ENCODE measurements at places on chromosomes 4 and X.

DNA sequence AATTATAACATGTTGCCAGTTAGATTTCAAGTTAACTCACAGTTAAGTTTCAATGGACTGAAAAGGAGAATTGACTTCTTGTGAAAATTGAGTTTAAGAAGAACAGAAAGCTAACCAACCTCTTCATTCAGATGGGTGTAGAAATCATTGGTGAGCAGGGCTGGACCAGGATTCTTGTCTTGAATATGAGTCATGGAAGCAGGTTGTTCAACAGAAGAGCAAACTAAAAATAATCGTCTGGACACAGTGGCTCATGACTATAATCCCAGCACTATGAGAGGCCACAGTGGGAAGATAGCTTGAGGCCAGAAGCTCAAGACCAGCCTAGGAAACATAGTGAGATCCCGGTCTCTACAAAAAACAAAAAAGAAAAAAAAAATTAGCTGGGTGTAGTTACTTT lies 98.2 kb downstream of the ARSJ start:
- DNase-seq = no peak

DNA sequence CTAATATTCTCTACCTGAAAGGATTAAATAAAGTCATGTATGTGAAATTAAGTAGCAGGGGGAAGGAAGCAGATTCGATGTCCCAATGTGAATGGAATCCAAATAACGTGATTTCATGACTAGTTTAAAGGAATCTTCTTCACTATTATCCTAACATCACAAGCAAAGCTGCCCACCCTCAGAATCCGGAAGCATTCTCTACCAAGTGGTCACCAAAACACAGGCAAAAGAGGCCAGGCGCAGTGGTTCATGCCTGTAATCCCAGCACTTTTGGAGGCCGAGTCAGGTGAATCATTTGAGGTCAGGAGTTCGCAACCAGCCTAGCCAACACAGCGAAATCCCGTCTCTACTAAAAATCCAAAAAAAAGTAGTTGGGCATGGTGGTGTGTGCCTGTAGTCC lies 212.9 kb downstream of the LDB2 start:
- DNase-seq = no peak

- DNase-seq = no peak
These were observed 108.6 kb downstream of the SMIM20 start for GRCh38 chr4:26022346-26023202.

DNA sequence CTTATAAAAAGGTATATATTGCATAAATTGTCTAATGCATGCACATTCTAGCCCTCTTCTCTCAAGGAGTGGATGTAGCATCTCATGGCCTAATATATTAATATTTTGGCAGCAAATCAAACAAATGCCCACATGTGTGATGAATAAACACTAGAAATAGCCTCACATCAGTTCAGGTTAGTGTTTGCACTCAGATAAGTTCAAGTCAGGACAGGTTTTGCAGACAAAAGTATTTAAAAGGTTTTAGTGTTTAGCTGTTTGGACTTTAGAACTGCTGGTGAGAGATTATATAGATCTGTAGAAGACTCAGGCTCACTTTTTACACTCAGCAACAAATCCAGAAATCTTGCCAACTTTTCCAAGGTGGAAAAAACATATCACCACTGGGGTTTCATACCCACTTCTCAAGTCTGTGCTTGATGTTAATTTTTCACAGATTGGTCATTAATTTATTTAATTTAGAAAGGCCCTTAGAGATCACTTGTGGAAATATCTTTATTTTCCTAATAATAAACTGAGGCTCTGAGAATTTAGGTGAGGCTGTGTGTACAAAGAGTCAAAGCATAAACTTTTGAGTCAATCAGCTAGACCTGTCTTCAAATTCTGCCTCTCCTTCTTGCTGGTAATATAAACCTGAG lies 362.6 kb downstream of the GASK1B start:
- DNase-seq = no peak

DNA sequence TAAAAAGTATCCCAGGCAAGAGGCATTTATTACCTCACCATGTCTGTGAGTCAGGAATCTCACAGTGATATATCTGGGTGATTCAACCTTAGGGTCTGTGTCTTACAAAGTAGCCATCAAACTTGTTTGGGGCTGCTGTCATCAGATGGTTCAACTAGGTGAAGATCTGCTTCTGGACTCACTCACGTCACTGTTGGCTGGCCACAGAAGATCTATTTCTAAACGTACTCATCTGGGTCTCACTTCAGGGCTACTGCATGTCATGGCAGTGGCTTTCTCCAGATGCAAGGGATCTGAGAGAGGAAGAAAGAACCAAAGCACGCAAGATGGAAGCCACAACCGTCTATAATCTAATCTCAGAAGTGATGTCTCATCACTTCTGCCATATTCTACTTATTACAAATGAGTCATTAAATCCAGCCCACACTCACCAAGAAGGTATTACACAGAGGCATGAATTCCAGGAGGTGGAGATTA lies 267.8 kb upstream of the ANKRD50 start:
- DNase-seq = no peak

- DNase-seq = no peak
These were observed 154.6 kb downstream of the AFAP1 start for GRCh38 chr4:7785017-7785416.

- DNase-seq = no peak
These were observed 174.8 kb upstream of the GLRA2 start for GRCh38 chrX:14354521-14354920.

DNA sequence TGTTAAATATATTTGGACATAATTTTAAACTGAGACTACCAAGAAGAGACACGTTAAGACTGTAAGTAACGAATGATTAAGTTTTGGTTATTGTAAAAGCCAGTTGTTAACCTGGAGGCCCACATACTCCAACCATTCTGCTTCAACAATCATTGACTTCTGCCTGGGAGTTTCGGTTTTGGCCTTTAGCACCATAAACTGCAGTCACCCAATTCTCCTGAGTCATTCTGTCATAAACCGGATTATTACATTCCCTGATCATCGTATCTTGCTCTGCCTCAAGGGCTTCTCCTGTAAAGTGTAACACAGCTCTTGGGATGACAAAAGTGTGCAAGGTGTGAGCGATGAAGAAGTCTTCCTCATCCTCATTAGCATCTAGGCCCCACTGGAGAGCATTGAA lies 46.9 kb upstream of the PABPC1L2A start:
- no peak for DNase-seq

DNA sequence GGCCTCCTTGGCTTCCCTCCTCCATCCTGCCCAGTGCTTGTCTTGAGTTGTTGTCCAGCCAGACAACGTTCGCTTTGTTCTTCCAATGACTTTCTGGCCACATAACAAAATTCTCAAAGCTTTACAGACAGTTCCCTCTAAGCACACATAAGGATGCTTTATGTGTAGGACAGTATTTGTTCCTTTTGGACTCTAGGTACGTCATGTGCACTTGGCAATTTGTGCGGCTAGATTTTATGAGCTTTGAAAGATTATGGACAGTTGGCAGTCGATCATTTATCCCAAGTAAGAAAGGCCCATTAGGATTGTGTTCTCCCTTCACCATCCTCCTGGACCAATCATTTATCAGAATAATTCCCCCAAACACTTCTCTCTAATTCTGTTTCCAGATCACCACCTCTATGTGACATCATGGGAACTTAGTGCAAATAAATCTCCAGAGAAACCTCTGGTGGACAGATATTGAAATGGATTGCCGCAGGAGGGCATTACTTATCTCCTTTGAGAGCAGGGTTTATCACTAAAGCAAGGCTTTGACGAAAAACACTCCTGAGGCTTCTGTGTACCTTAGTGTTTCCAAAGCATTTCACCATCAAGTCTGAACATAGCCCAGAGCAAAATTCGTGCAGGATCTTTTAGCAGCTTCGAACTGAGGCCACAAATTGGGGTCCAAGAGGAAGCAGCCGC lies 77.4 kb upstream of the BMPR1B start:
- no peak for DNase-seq

- no peak for DNase-seq
These were observed 92.9 kb downstream of the FNIP2 start for GRCh38 chr4:158861766-158862165.

DNA sequence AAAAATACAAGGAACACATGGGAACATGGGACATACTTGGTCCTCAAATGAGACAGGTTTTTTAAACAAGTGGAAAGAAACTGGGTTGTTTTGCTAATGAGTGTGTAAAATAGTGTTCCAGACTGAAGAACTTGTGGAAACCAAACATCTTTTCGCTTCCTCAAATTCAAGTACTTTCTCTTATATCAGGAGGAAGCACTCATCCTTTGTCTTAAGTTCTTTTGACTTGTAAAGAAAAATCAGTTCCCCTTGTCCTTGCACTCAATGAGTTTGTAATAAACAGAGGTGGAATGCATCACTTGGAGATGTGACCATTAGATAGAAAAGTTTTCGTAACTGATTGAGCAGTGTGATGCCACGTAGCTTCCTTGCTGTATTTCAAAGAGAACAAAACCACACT lies 101.1 kb downstream of the PHOX2B start:
- no peak for DNase-seq

- no peak for DNase-seq
These were observed 7.0 kb upstream of the TLR3 start for GRCh38 chr4:186061921-186062320.

GRCh38 chr4:47478804-47479203 lies 6.3 kb upstream of the ATP10D start:
- DNase-seq = no peak

DNA sequence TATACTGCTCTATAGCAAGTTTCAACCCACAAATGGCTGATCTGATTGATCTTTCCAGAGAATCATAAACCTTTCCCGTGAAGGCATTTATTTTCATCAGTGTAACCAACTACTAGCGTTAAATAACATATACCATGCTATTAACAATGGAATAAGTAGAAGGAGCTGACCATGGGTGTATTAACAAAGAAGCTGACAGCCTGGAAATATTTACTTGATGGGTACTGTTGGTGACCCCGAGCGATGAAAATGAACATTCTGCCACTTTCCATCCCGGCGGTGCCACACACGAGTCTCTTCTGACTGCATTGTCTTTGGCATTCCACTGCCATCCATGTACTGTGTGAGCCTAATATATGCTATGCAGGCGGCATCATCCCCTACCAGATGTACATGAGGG lies 304.4 kb downstream of the CAMK2D start:
- no peak for DNase-seq

DNA sequence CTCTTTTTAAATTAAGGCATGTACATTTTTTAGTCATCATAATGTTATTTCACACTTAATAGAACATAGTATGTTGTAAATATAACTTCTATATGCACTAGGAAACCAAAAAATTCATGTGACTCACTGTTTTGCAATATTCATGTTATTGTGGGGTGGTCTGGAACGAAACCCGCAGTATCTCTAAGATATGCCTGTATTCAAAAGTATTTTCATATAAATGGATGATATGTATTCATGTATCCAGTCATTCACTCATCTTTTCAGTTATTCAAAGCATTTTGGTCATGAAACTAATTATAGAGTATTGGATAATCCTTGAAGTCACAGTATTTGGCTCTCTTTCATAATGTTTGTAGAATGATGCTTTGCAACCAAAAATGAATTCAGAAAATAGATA lies 168.1 kb downstream of the HS6ST2 start:
- DNase-seq = no peak

GRCh38 chr4:186040316-186040715 lies 28.6 kb upstream of the TLR3 start:
- no peak for DNase-seq

DNA sequence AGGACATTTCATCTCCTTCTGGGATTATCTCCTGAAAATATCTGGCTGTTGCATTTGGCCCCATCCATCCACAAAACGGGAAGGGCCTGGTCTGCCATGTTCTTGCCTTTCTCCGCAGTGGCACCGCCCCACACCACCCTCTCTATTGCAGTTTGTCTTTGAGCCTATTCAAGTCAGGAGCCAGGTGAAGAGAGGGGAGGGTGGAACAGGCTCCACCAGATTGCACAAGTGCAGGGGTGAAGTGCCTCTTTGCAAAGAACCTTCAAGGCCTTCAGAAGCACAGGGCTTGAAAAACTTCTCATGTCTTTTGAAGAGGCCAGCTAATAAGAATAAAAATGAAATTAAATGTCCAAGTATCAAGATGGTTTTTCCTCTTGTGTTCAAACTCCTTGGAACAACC lies 28.7 kb downstream of the RS1 start:
- no peak for DNase-seq

DNA sequence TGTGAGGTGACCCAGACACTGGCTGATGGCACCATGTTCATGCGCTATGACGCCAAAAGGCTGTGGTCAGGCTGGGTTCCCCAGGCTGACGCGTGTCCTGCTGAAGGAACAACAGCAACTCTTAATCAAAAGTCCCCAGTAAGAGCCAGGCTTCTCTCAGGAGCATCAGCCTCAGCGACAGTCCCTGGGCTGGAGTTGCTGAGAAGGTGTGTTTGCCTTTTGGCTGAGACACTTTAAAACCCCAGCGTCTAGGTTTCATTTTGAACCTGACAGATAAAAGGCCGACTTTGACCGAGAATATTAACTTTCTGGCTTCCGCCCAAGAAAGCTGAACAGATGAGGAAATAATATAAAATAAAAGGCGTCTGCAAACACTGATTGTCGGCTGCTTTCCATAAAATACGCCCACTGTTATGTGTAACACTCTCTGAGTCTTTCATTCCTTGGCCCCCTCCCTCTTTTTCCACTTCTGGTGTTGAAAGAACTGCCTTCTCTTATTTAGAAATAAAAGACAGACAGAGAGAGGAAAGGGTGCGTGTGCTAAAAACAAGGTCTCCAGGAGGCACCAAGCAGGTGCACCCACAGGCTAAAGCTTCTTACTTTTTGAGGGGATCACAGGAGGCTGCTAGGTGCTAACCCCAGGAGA lies 373.6 kb downstream of the MID1IP1 start:
- no peak for DNase-seq

DNA sequence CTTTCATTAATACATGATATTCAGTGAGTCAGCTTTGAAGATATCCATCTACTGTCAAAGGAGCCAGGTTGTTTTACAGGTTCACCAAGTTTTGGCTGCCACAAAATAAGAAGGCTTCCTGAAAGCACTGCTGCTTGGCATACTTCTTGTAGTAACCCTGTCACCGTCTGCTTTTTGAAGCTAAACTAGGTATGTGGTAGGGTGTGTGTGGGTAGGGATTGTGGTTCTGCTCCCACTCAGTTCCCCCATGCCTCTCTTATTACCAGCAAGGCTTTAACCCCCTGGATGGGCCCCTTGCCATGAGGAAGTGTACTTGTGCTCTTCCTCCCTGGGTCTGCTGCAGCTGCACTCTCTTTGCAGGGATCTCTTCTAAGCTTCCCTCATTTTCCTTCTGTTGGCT lies 191.2 kb downstream of the BANK1 start:
- peak; percentile 19 for DNase-seq

DNA sequence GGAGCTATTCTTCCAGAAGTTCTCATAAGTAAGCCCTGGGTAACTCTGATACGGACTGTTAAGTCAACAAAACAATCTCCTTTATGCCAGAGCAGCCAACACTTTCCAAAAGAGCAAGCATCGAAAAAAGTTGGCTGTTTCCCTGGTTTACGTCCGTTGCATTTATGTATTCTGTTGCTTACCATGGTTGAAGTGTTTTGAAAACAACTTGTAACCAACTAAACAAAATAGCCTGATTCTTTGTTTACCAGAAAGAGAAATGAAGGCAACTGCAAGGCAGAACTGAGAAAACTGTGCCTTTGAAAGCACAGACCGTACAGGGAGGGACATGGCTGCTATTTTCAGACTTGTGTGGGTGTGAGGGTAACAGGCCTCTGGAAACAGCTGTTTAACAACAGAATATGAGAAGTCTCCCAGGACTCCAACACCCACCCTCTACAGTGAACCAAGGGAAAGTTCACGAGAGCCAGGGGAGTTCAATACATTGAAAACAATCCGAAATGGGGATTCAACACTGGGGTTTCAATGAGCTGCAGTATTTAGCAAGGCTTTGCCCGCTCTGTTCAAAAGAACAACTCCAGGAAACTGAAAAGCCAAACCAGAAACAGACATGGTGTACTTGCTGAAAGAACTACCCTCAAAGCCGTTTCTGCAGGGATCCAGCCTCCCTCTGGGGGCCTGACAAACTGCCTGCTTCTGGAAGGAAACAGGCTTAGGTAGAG lies 95.8 kb upstream of the EGFL6 start:
- DNase-seq = no peak

All from iPS-NIHi11 (cell line).